ENCODE measurements at places on chromosomes 2 and 18.

DNA sequence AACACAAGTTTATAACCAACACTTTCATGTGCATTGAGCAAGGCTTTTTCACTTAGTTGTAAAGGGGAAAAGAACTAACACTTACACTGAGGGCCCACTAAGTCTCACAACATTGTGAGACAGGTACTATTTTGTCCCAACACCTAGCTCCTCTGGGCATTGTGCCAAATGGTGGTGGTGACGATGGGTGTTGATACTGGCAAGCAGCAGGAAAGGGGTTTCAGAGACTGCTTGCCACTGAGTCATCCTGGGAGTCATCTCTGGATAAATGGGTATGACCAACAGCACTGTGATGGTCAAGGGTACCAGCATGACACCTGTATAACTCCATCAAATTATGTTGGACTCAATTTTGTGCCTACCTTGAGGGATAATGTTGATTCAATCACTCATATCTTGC lies 138.8 kb upstream of the ITGA6 start:
- no peak for DNase-seq

DNA sequence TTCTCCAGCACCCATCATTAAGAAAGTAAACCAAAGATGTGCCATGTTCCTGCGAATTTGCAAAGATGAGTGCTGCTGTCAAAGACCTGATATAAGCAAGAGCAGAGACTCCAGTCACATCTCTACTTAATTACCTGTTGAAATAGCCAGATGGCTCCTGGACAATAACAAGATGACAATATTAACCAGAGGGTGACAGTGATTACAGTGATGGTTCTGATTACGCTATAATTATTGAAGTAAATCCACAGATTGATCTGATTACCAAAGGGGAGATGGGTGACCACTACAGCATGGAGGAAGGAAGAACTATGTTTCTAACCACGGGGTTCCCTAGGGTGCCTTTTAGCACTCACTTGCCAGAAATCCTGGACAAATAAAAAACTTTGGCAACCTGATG lies 36.5 kb upstream of the AFF3 start:
- DNase-seq = no peak

DNA sequence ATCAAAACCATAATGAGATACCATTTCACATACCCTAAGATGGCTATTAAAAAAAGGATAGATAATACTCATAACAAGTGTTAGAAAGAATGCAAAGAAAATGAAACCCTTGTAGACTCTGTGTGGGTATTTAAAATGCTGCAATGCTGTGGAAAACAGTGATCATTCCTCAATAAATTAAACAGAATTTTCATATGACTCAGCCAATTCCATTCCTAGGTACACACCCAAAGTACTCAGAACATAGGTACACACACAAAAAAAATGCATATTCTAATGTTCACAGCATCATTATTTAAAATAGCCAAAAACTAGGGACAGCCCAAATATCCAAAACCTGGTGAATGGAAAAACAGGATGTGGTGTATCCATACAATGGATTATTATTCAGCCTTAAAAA lies 502.3 kb downstream of the KCNJ3 start:
- DNase-seq = no peak

DNA sequence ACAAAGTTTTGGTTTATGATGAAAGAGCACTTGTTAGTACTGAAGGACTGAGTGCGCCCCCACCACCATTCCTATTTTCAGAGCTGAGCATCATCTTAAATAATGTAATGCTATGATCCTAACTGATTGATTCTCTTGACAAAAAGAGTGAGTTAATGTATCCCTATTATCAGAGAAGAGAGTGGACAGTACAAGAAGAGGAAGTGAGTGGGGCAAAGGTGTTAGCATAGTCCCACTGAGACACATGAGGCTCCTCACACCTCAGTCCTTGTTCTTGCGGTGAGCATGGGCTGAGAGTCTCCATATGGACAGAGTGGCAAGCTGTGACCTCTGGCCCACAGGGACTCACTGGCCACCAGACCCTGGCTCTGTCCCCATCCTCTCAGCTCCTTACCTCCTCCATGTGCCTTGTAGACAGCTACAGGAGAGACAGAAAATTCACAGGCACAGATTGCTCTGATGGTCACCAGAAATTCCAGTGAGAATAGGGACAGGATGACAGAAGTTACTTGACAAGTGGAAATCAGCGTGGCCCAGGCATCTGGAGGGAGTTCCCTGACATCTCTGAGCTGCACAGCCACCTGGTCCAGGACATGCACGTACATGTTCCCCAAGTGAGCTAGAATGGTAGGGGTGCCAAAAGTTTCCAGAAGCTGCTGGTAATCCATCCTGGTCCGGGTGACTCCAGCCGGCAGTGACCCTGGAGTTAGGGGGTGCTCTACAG lies 32.6 kb downstream of the NAPG start:
- DNase-seq = no peak

DNA sequence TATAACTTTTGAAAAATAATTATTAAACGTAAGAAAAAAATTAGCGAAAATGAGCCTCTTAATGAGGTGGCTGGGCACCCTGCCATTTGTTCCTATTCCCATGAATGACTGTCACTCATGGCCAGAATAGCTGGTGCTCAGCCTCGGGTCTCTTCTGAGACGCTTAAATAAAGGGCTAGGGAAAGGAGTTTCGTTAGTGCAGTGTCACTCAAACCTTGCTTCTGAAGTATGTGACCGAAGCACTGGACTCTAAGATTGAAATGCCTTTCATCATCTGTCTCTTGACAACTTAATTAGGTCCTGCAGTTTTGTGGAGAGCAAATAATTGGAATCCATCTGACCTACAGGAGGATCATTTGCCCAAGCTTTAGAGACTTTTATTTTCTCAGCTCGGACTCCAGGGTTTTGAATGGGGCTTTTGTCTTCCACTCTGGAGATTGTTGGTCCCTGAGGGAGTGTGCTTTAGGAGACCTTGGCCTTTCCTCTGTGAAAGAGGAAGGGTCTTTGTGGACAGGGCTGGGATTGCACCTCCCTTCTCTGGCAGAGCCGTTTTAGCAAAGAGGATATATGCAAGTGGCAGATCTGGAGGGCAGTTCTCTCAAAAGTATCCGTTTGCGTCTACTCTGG lies 42.3 kb upstream of the FHOD3 start:
- DNase-seq = no peak

GRCh38 chr2:233012301-233012971 lies 620 bp downstream of the NGEF start:
- no peak for DNase-seq

DNA sequence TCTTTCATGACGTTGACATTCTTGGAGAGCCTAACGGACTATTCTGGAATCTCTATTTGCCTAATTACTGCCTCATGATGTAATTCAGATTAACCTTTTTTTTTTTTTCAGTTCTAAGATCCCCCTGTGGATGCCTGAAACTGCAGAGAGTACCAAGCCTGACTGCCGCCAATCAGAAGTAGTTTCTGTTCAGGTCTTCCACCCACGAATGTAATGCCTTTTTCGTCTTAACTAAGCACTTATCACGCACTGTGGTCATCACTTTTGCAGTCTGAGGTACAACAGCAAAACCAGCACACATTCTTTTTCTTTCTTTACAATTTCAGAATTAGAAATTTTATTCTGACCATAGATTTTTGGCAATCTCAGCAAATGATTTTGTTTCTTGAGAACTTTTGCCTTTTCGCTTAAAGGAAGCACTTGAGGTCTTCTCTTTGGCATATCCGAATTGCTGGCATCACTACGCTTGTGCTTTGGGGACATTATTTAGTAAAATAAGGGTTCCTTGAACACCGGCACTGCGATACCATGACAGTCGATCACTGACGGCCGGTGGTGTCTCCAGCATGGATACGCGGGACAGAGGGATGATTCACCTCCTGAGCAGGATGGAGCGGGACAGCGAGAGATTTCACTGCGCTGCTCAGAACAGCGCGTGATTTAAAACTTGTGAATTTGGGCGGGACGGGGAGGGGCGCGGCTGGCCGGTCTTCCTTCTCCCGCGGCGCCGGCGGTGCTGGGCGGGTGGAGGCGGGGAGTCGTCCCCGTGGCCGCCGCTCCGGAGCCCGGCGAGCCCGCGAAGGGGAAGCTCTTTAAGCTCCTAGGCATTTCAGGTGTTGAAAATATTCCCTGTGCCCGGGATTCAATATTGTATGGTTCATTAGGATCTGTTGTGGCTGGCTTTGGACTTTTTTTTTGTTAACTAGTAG lies 32.0 kb upstream of the GPR55 start:
- no peak for DNase-seq

- DNase-seq = no peak
These were observed 11.5 kb upstream of the TMEM237 start for GRCh38 chr2:201654616-201655384.

DNA sequence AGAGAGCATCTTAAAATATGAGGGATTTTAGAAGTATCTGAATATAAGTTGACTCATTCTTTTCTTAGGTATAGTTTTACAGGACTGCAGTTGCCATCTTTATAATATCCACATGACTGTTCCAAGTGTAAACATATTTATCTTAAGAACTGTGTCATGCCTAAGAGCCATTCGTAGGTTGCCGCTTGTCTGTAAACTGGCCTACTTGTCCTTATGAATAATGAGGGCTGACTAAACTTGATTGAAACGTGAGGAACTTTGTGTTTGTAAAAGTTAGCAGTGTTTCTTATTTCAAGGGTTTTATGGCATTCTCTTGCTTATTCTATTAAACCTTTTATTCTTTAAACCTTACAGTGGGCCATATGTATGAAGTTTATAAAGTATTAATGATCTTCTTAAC lies 99.6 kb downstream of the MAP3K20 start:
- DNase-seq = no peak

GRCh38 chr2:54483426-54483825 lies 27.3 kb downstream of the SPTBN1 start:
- DNase-seq = no peak

GRCh38 chr2:133734716-133735495 lies 166.6 kb upstream of the NCKAP5 start:
- no peak for DNase-seq

Measured in stimulated activated CD8-positive, alpha-beta memory T cell treated with anti-CD3 and anti-CD28 coated beads, Interleukin-15, amount 100 ng/mL, for 24 hours (primary cell).